ENCODE measurements at places on chromosomes 3 and 15.
A peak's percentile ranks its signal among the peaks of the same experiment; 100 is the strongest.

GRCh38 chr3:34260271-34261000 lies 462.0 kb downstream of the PDCD6IP start:
- no peak for DNase-seq

GRCh38 chr15:79481793-79482192 lies 49.7 kb downstream of the MINAR1 start:
- no peak for DNase-seq

GRCh38 chr3:120446891-120447668 lies 3.7 kb downstream of the FSTL1 start:
- DNase-seq = no peak

DNA sequence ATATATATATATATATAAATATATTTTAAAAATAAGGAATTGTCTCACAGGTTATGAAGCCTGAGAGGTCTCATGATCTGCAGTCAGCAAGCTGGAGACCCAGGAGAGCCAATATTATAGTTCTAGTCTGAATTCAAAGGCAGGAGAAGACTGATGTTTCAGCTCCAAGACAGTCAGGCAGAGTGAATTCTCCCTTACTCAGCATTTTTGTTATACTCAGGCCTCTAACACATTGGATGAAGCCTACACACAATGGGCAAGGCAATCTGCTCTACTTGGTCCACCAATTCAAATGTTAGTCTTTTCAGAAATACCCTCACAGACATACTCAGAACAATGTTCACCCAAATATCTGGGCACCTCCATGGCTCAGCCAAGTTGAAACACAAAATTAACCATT lies 157.2 kb downstream of the GOLIM4 start:
- no peak for DNase-seq

DNA sequence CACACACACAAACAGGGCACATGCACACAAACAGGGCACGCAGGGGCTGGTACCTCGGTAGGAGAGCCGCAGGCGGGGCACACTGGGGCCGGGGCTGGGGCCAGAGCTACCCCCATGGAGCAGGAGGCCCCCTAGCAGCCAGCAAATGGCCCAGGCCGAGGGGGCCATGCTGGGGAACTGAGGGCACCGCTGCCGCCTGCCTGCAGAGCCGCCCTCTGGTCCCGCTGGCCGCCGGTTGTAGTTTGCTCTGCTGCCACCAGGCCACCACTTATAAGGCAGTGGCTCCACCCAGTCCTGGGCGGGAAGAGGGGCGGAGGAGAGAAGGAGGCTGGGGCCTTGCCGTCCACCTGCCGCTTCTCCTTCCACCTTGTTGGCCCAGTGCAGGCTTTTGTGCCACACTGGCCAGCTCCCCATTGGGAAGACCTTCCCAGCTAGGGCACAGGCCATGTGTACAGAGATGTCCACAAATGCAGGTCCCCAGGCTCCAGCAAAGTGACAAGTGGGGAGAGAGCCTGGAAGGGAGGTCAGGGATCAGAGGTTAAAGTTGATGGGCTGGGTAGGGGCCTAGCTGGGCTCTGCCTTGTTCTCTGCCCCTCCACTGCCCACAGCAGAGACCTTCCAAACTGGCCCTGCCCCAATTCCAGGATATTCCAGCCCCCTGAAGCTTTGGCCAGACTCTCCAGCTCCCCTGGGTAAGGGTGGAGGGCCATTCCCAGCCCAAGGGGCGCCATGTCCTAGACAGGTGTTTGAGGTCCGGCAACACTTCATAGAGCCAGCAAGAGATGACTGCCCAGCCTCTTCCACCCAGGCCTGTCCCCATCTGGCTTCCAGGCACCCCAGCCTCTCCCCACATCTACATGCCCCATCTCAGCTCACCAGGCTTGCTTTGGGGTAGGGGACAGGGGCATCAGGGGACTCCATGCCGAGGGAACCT lies at the start of gene SEMA3G:
TSS of gene SEMA3G (minus strand) at position 244 of the 934 bp plus-strand sequence. CDS start at position 168, 76 bp downstream.
- peak; percentile 94 for DNase-seq

- no peak for DNase-seq
Measured at GRCh38 chr15:92200891-92201290, 192.8 kb upstream of the ST8SIA2 start.

DNA sequence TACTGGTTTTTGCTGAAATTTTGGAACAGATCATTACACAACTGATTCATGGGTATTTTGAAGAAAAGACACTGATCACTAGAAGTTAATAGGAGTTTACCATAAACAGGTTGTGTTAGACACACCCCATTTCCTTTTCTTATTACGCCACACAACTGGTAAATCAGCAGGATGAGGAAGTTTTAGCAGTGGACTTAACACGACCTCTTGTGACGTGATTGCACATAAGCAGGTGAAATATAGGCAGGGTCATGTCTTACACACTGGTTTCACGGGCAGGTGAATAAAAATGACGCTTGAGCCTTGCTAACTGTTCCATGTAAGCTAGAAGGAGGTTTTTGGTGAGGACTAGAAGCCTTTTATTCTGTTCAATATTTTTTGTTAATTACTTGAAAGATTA lies 27.1 kb upstream of the TPRG1 start:
- no peak for DNase-seq

- no peak for DNase-seq
Measured at GRCh38 chr15:67571648-67572415, 29.3 kb downstream of the MAP2K5 start.

DNA sequence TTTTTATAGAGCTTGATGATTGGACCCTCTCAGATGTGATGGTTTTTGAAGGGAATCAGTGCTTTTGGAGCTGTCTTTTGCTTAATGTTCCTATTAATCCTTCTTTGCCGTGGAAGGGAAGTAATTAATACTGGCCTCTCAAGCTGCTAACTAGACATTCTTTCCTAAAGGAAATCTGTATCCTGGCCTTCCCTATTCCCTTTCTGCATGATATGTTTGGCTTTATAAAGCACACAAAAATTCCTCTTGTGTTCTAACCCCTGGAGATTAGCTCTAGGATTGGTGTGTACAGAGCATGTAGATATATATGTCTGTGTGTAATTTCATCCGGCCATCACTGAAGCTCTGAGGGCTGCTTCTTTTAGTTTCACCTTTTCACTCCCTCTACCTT lies 6.9 kb downstream of the ATXN7 start:
- no peak for DNase-seq

DNA sequence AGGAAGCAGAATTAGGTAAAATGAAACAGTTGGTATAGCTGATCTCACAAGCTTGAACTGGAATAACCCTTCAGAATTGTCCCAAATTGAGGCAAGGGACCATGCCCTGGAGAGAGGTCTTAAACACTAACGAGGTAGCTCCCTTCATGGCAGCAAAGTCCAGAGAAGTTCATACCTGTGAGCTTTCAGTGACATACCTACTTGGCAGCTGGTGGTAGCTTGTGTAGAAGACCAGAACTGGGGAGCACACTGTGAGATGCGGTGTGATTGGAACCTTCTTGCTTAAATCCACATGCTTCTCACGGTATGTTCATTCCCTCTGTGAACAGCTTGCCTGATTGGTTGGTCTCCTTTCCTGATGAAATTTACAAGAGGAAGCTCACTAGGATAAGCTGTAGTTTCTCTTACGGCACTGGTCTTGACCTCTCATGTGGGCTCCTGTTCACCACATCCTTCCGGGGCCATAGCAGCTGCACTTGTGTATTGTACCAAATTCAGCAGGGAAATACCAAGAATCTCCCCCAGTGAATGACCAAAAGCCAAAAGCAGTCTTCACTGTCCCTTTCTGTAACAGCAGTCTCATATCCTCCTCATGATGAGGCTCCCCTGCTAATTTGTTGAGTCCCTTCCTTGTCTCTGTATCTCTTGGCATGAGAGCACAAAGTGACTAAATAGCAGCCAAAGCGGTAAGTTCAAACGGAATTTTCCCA lies 483.7 kb upstream of the FRG2C start:
- DNase-seq = no peak

- DNase-seq = no peak
Measured at GRCh38 chr15:76208084-76208785, 103.0 kb downstream of the ETFA start.

- DNase-seq = no peak
Measured at GRCh38 chr3:153171918-153172317, 9.9 kb downstream of the RAP2B start.

DNA sequence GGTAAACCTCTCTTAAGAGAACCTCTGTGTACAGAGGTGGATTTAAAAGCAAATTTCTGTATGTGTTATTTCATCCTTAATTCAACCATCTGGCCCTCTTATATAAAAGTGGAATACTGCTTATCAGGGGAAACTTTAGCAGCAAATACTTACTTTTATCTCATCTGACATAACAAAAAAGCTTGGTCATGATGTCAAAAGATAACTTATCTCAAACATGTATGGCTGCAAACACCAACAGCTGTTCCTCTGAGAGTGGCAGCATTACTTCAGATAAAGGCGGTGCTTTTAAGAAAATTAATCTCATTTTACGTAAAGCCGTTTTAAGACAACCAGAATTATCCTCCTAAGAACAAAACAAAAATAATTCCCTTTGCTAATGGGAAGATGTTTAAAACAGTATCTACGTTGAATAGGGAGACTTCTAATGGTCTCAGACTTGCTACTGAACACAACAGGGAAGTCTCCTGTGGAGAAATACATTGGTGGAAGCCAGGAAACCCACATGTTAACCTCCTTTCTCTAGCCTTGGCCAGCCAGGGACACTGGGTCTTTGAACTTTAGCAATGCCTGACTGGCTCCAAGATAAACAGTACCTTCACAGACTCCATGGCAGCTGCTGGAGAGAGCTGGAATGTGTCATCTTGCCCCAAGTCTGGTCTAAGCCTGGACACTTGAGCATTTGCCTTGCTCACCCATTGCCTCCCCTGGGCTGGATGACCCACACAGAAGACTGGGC lies 18.1 kb downstream of the ARRDC4 start:
- DNase-seq = no peak

GRCh38 chr3:156840826-156841689 lies 14.9 kb downstream of the LEKR1 start:
- DNase-seq = no peak

DNA sequence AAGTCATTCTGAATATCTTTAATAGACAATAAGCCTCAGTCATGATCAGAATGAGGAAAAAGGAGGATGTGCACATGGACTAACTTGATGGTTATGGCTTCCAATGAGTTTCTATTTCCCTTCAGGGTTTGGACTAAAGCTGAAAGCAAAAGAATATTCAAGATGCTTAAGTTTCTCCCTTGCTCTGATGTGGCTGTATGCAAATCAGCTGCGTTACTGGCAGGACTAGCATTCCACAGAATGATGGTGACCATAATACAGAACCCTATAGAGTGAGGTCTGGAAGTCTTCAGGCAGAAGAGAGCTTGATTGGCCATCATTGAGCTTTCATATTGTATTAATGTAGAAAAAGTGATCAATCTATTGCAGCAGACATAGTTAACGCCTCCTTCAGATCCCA lies 466.0 kb downstream of the NLGN1 start:
- no peak for DNase-seq

- DNase-seq = no peak
Measured at GRCh38 chr3:38133557-38134405, 3.1 kb downstream of the ACAA1 start.

DNA sequence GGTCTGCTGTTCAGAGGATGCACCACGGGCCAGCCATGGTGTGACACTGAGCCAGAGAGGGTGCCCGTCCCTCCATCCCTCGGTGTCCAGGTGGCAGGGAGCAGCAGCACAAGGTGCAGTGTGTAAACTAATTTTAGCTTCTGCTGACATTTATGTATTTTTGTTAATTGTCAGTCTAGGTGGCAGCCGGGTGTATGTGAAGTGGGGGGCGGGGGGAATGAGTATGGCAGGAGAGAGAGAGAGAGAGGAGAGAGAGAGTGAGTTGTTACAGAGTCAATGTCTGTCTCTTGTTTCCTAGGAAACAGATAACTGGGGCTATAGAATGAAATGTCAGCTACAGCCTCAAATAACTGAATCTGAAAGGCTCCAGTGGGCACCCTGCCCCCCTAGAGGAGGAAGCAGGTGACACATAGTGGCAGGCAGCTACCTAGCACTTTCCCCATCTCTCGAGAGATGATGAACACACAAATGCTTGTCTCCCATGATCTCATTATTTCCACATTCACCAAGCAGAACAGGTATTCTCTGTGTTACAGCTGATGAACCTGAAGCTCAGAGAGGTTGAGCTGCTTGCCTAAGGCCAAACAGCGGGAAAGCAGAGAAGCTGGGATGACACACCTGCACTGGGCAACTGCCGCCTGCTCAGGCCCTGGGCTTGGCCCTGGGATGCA lies 24.7 kb downstream of the RASGRF1 start:
- no peak for DNase-seq

DNA sequence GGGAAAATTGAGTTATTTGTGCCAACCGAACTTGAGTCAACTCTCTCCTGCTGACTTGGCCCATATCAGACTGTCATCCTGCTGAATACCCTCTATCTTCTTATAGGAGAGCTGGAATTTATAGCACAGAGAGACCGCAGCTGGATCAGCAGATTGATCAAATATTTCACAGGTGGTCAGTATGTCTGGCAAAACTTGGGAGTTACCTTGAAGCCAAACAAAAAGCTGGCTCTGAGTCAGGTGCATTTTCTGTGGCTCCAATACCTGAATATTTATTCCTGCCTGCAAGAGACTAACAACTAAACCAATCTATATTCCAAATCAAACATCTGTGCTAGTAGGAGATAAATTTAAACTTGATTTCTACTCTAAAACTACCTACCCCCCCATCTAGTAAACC lies 752.1 kb upstream of the ALCAM start:
- DNase-seq = no peak

DNA sequence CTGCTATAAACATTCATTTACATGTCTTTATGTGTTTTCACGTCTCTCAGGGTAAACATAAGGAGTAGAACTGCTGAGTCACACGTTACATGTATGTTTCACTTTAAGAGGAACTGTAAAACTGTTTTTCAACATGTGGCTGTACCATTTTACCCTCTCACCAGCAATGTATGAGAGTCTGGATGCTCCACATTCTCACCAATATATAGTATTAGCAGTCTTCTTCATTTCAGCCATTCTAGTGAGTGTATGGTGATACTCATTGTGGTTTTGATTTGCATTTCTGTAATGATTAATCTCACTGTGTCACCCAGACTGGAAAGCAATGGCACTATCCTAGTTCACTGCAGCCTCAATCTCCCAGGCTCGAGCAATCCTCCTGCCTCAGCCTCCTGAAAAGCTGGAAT lies 37.1 kb downstream of the PHC3 start:
- no peak for DNase-seq

- no peak for DNase-seq
Measured at GRCh38 chr3:171688002-171688401, 122.3 kb downstream of the PLD1 start.

- no peak for DNase-seq
Measured at GRCh38 chr3:114847564-114847963, 299.5 kb downstream of the ZBTB20 start.

GRCh38 chr15:59825901-59826300 lies 136.8 kb upstream of the BNIP2 start:
- no peak for DNase-seq

- DNase-seq = no peak
Measured at GRCh38 chr3:133877221-133877620, 18.5 kb downstream of the RAB6B start.

Data from chondrocyte (in vitro differentiated cells).